ENCODE measurements at places on chromosomes 1 and 21. TPM values are rescaled to one million over a fixed set of nuclear protein-coding genes. Genes with fewer than 3 reads are reported as not detected.

DNA sequence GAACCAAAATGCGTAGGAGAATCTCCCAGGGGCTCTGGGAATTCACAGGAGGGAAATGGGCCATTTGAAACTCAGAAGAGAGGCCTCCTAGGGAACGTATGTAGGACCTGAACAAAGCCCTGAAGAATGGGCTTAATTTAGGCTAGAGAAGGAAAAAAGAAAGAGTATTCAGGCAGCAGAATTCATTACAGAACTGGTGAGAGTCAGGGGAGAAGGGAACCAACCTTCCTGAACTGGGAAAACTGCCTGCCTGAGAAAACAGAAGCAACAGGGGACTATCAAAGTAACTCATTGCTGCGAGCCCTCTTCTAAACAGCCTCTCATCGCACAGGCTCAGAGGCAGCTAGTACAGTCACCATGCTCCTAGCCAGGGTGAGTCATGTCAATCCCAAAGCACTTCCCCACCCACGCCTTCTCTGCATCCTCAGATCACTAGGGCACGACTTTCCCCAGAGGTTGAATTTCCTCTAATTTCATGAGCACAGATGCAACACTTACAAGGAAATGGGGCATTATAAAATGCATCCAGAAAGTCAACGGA is 98.1 kb downstream of the ADSS2 start:
- DNase-seq, result no peak

The FAM72A gene
- total RNA-seq, result 1.8 TPM

- no peak for DNase-seq
Observed at GRCh38 chr1:192100686-192101468, 57.4 kb upstream of the RGS18 start.

GRCh38 chr1:19799230-19800075 is at the start of gene TMCO4:
Gene TMCO4, minus strand, starts transcription at chr1:19799916. Its CDS starts 19,158 bp downstream, at chr1:19780758.
- DNase-seq, result peak; percentile 72

GRCh38 chr1:16915627-16915973 is 6.1 kb upstream of the CROCC start:
- DNase-seq, result no peak

Data from natural killer cell (primary cell).